ENCODE measurements at places on chromosomes 7 and 10.

- DNase-seq: no peak
Observed at GRCh38 chr7:155533120-155533826, 13.1 kb downstream of the CNPY1 start.

DNA sequence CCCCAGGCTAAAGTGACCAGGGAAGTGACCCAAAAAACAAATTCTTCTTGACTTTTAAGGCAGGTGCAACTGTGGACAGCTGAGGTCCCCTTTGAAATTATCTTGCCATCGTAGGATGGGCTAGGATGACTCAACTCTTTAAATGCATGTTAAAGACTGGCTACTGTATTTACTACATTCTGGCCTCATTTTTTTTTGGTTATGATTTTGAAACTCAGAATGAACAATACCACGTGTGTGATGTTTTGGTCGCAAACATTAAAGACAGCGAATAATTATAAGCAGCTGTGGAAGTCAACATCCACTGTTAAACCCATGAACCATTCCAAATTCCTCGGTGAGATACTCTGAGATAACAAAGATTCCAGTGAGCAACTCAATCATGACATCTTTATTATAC, 1.2 kb upstream of the SLC13A4 start:
- DNase-seq: no peak

GRCh38 chr10:127094984-127095383, 101.4 kb downstream of the INSYN2A start:
- no peak for DNase-seq

DNA sequence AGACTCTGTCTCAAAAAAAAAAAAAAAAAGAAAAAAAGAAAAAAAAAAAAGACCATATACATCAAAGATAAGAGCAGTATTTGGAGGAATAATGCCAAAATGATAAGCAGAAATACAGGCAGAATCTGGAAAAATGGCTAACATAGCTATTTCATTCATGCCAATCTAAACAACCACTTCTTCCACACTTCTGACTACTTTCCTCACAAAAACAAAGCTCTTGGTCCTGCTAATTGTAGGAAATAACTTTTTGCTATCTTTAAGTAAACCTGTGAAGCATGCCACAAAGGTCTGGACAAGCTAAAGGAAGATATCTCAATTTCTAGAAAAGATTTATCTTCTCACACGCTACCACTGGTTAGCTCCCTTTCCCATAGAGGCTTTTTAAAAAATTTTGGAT, 30.4 kb downstream of the MICU1 start:
- DNase-seq: no peak

DNA sequence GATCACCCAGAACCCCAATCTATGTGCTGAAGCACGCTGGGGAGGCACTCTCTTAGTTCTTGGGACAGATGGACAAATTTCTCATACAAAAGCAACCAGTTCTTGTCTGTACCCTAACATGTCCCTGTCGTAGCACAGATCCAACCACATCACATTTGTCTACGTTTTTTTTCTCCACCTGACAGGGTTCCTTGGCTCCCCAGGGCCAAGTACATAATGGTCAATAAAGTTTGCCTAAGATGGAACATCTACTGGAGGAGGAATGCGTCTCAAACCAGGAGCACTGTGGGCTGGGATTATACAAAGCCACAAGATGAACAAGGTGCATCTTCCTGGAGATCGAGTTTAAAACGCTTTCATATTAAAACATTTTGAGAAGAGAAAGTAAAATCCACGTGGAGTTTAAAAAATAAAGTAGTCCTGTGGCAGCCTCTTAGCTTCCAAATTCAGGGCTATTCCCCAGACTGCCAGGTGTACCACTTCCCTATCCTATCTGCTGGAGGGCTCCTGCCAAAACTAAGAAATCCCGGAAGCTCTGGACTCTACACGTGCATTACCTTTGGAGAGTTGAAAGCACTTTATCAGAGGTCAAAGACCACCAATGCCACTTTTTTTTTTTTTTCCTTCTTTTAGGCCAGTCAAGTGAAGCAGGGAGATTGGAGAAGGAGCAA, 1.4 kb downstream of the TMEM243 start:
- DNase-seq: no peak

GRCh38 chr10:80464557-80465450, 10.7 kb downstream of the TSPAN14 start:
- DNase-seq: no peak

- no peak for DNase-seq
Observed at GRCh38 chr7:78873117-78873516, 580.4 kb downstream of the MAGI2 start.
